ENCODE measurements at places on chromosomes 16 and 17.

DNA sequence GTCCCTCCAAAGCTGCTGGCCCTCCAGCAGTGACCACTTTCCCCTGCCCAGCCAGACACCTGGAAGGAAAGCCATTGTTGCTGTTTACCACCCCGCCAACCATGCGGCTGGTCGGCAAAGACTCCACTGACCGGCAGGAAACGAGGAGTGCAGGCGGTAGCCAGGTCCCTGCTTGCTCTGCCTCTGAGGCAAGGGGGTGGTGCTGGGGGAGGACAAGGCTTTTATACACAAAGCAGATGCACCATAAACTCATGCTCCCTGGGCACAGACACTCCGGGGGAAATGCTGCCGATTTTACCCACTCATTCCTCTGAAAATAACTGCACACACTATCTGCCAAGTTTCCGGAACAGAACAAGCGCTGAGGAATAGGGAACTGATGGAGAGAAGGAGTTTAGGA, 62.8 kb upstream of the GRIN2A start:
- no peak for DNase-seq

DNA sequence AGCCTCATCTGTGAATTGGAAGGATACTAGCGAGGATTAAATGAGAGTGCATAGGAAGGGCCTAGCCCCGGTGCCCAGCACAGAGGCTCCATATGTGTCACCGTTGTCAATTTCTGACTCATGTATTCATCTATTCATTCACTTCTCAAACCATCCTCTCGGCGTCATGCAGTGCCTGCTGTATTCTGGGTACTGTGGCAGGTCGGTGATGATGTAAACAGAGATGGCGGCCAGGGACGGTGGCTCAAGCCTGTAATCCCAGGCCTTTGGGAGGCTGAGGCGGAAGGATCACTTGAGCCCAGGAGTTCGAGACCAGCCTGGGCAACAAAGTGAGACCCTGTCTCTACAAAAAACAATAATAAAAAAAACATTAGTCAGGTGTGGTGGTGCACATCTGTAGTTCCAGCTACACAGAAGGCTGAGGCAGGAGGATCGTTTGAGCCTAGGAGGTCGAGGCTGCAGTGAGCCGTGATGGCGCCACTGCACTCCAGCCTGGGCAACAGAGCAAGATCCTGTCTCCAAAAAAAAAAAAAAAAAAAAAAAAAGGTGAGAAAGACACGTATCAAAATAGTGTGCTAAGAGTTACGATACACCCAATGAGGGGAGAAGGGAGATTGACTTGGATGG, 4.3 kb upstream of the PPP1R1B start:
- no peak for DNase-seq

DNA sequence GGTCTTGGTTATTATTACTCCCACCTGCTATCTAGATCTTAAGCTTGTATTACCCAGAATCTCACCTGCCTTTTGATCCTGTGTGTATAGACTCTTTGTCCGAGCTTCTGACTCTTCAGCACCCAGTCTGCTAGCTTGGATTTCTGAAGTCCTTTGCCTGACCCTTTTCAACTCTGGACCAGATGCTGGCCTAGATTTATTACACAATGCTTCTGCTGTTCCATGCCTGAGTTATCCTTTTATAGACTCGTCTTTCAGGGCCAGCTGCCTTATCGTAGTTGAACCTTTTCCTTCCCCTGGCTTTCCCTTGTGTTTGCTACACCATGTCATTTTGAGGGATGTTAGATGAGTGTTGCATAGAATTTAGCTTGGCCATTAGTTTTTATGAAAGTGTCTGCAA, 32.6 kb downstream of the RHOT1 start:
- no peak for DNase-seq

GRCh38 chr17:72445055-72445991, 324.5 kb downstream of the SOX9 start:
- no peak for DNase-seq

DNA sequence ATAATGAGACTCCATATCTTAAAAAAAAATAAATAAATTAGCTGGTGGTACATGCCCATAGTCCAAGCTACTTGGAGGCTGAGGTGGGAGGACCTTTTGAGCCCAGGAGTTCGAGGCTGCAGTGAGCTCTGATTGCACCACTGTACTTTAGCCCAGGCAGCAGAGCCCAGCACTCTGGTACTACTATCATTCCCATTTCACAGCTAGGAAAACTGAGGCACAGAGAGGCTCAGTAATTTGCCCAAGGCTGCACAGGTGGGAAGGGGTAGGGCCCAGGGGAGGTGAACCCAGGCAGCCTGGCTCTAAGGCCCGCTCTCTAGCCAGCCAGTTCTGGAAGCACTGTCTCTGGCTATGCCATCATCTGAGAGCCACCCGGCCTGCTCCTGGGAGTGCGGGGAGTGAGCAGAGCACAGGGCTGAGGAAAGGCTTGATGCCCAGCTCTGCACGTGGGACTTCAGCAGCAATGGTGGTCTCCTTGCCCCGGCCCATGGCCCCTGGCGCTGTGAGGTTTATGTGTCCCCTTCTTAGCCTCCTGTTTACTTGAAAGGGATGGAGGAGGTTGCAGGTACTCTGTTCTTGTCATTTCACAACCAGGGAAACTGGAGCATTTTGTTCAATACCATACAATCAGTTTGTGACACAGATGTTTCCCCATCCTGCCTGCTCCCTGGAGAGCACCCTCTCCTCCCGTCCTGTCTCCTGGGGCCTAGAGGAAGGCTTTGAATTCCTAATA, 222.3 kb downstream of the KATNIP start:
- DNase-seq = no peak

DNA sequence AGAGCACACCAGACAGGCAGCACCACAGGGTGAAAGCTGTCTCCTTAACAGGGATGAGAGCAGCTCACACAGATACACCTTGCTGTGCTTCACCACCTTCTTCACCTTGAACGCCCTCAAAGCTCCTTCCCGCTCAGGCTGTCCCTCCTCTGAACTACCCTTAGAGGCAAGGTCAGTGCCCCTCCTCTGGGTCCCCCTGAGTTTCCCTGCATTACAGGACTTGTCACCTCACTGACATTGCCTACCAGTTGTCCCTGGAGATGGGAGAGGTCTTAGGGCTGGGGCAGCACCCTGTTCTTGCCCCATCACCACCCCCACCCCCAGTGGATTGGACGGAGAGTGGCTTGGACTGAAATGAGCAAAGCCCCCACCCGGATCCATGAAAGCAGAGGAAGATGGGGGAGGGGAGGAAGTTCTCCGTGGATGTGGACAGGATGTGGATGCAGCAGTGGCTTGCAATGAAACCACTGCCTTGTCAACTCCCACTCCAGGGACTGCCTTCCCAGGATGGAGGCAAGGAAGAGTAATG, 73.2 kb upstream of the CDH5 start:
- DNase-seq = no peak

DNA sequence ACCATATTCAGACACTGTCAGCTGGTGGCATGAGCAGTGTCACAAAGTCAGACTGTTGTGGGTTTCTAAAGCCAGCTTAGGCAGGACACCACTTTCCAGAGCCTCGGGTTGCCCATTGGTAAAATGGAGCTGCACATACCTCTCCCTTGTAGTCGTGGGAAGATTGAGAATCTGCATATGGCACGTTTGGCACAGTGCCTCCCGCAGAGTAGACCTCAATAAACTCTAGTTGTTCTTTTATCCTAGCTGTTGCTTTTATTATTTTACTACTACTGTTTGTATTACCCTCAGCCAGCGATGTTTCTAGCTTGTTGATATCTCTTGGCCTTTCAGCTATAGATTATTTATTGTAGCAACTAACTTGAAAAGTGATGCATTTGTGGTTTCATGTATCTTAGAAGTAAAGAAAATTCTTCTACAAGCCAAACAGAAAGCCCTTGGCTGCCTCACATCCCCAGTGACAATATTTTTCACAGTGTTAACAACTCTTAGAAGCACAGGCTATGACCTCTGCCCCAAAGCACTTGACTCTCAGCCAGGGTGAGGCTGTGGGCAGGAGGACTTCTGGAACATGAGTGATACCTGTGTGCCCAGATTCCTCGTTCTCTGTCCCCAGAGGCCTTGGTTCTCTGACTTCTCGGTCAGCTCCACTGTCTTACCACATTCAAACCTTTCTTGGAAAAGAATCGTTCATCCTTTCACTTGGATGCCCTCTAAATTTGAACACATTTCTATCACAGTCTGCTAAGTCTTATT, 351.6 kb downstream of the SNX29 start:
- DNase-seq = no peak

GRCh38 chr16:80517846-80518245, 22.9 kb upstream of the DYNLRB2 start:
- DNase-seq = no peak

- no peak for DNase-seq
Observed at GRCh38 chr16:47528431-47528830, 67.3 kb downstream of the PHKB start.

- no peak for DNase-seq
Observed at GRCh38 chr17:4426499-4427208, 7.1 kb upstream of the SPNS3 start.

- DNase-seq = no peak
Observed at GRCh38 chr17:57110579-57111325, 25.7 kb downstream of the AKAP1 start.

DNA sequence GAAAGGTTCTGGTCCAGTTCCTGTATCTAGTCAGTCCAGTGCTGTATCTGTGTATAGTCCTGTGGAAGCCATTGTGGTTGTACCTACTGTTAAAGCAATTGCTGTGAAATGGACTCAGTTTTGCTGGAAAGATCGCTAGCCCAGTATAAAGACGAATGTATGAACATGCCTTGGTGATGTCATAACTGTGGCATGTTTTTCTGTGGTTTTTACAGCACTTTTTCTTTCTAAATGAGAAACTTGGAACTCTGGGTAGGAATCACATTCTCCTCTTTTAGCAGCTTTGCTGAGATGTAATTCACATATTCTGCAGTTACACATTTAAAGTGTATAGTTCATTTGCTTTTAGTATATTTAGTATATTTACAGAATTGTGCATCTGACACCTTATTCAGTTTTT, 58.1 kb downstream of the MAP2K4 start:
- no peak for DNase-seq

- no peak for DNase-seq
Observed at GRCh38 chr17:13027246-13027645, 9.4 kb upstream of the ELAC2 start.

GRCh38 chr17:74712756-74713155, at the start of gene CD300LF:
Gene CD300LF (minus strand): TSS chr17:74712923. CDS start chr17:74712866, 57 bp downstream.
- DNase-seq = no peak

DNA sequence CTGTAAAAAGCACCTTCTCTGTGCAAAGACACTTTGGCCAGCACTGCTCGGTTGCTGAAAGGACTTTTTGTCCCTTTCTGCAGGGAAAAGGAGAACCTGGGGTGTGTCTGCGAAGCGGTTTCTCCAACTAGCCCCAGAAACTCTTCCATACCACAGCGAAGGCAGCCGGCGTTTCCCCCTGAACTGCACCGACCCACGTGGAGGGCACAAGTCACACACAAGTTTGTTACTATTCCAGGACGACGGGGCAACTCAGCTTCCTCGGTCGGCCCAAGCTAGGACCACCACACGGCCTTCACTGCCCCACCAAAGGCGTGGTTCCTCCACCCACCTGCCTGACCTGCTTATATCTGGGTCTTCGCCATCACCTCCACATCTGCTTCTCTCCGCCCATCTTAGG, 1.9 kb downstream of the RTN4RL1 start:
- DNase-seq = no peak

DNA sequence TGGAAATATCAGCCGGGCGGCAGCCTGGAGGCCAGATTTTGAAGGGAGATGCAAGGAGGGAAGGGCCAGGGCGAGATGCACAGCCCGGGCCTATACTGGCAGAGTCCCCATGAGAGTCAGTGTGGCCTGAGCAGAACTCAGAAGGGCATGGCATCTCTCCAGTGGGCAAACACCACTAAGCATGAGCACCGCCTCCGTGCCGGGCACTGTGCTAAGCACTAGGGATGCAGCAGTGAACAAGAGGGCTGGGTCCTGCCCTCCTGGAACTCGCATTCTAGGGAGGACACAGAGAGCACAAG, 33.5 kb downstream of the TK2 start:
- no peak for DNase-seq

DNA sequence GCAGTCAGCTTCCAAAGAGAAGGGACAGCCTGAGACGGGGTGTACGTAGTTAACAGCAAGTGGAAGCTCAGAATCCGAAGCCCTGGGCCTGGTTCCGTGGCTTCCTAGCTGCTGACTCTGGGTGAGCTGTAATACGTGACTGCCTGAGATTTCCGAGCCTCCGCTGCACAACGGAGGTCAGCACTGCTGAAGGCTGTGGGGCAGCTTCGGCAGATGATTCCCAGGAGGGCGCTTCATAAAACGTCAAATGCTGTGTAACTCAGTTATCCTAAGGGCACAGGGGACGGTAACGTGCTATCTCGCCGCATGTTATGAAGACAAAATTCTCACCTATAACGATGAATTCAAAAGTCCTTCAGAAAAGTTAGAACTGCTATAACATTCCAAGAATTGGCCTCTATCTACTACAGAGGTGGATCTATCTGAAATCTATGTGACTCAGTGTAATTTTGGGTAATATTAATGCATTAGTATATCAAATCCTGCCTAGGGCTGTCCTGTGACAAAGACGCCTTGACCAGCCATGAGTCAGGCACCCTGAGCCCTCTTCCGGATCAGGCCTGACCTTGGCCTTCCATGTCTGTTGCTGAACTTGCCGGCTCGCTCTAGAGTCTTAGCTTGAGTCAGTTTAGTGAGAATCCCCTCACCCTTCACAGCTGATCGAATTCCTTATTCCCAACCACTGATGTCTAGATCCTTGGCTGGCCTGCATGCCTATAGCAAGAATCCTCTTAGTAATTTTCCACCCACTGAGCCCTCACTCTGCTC, 43.5 kb downstream of the MARF1 start:
- DNase-seq = no peak

DNA sequence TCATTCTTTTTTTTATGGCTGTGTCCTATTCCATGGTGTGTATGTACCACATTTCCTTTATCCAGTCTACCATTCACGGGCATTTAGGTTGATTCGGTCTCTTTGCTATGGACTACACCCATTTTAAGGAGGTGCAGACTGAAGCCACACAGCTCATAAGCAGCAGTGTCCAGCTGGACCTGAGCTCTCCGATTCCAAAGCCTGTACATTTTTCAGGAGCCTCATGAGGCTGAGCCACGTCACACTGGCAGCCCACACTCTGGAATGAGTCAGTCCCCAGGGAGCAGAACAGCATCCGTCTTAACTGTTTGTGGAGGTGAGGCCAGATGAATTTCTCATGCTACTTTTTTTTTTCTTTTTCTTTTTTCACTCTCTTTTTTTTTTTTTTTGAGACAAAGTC, 116.1 kb downstream of the C16orf95 start:
- peak; percentile 60 for DNase-seq

GRCh38 chr16:27526180-27526579, 23.5 kb downstream of the GTF3C1 start:
- DNase-seq = no peak
